ENCODE measurements at places on chromosomes 3 and 15.

GRCh38 chr3:126682009-126682408 lies 22.0 kb upstream of the CHCHD6 start:
- no peak for DNase-seq

- DNase-seq: no peak
Measured at GRCh38 chr15:67077641-67078215, 12.3 kb downstream of the SMAD3 start.

- no peak for DNase-seq
Measured at GRCh38 chr3:195149292-195150030, 121.5 kb downstream of the XXYLT1 start.

GRCh38 chr3:8762607-8763377 lies 6.6 kb downstream of the OXTR start:
- no peak for DNase-seq

- DNase-seq: no peak
Measured at GRCh38 chr3:138450704-138451424, 16.4 kb downstream of the ESYT3 start.

DNA sequence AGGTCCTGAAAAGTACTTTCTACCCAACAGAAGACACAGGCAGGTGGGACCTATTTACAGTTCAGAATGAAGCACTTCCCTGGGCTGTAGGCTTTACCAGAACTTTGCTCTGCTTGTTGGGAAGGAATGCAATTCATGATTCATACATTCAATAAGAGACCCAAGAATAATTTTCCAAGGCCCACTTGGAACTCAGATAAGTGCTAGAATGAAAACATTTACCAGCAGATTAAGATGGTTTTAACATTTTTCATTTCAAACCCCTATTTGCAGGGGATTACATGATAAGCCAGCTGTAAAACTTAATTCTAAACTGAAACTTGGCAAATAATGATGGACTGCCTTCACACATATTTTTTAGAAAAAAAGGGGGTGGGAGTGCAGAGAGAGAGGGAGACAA lies 417.2 kb downstream of the ERC2 start:
- DNase-seq: no peak

DNA sequence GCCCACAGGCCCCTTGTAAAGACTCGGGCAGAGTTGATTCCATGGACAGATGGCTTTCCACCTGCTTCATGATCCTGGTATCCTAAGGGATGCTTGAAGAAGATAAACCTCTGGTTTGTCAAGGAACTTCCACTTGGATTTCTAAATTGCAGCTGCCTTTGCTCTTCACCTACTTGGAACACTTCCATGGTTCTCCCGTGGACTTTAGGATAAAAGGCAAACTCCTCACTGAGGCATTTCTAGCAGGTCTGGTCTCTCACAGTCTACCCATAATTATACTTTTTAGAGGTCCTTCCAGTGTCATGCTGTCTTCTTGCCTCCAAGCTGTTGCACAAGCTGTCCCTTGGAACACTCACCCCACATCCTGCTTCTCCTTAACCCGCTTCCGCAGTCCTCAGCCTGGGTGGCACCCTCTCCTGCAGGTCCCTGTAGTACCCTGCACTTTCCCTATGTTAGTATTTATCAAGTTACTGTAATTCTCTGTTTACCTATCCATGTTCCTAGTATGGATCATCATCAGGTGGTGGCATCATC lies 12.7 kb downstream of the TLNRD1 start:
- no peak for DNase-seq

GRCh38 chr3:60095516-60095915 lies 1045.7 kb upstream of the CFAP20DC start:
- DNase-seq: no peak

GRCh38 chr3:114005481-114005880 lies 50.8 kb downstream of the CCDC191 start:
- DNase-seq: no peak

DNA sequence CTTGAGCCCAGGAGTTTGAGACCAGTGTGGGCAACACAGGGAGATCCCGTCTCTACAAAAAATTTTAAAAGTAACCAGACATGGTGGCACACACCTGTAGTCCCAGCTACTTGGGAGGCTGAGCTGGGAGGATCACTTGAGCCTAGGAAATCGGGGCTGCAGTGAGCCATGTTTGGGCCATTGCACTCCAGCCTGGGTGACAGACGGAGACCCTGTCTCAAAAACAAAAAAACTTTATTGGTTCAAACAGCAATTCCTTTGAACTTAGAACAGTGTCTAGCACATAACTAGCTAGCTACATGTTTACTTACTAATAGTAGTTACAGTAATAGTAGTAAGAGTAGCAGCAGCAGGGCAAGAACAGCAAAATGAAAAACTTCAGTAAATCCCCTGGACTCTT lies 10.1 kb downstream of the HAUS2 start:
- no peak for DNase-seq

DNA sequence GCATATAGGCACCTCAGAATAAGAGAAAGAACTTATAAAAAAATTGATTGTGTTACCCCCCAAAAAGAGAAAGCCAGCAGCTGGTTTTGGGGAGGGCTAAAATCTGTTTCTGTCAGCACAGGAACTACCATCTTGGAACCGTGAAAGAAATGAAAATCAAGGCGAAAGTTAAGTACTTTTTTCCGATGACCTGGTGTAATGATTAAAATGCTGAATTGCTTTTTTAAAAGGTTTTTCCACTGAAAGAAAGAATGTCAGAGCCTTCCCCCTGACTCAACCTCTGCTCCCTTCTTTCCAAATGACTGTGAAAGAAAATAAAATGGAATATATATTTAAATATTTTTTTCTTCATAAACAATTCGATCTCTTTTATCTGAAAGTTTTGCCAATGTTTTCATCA lies 570.5 kb upstream of the CFAP20DC start:
- DNase-seq: no peak

DNA sequence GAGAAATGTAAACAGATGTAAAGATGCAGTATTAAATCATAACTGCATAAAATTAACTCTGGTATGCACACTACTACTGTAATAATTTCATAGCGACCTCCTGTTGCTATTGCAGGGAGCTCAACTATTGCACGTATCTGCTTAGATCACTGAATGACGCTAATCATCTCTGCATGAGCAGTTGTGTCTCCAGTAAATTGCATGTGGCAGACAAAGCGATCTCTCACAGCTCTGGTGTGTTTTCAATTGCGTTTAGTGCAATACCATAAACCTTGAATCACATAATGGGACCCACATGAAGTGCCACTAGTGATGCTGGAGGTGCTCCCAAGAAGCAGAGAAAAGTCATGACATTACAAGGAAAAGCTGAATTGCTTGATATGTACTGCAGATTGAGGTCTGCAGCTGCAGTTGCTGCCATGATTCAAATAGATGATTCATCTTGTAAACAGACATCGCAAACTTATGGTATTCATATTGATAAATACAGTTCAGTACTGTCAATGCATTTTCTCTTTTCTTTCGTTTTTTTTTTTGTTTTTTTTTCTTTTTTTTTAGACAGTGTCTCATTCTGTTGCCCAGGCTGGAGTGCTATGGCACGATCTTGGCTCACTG lies 30.2 kb upstream of the LCTL start:
- no peak for DNase-seq

DNA sequence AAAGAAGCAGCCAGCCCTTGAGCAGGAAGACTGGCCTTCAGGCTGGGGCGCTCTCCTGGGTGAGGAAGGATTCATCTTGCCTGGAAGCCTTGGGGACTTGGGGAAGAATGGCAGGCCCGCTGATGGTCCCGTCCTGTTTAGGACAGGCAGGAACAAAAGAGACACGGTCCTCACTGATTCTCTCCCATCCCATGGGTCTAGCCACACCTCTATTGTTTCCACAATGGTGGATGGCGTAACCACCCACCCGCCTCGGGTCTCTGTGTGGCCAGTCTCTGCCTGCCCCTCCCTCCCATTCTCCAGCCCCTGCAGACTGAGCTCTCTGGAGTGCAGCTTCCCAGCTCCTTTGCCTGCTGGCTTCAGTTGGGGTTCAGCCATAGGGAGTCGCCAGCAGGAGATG lies 284.3 kb downstream of the UACA start:
- DNase-seq: no peak

DNA sequence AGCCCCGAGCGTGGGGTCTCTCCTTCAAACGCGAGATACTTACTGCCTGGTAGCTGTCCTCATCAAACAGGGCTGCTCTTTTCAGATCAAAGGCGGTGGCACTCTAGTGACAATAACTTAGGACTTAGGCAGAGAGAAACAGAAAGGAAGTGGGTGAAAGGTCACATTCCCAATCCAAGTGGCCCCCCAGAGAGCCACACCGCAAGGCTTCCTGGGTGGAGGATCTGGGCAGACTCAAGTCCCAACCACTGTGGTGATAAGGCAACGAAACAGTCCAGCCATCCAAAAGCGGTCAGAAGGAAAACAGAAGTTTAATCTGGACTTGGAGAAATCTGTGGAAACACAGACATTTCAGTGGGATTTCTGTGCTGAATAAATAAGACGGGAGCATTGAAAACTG lies 227.2 kb downstream of the ADAMTS17 start:
- no peak for DNase-seq

DNA sequence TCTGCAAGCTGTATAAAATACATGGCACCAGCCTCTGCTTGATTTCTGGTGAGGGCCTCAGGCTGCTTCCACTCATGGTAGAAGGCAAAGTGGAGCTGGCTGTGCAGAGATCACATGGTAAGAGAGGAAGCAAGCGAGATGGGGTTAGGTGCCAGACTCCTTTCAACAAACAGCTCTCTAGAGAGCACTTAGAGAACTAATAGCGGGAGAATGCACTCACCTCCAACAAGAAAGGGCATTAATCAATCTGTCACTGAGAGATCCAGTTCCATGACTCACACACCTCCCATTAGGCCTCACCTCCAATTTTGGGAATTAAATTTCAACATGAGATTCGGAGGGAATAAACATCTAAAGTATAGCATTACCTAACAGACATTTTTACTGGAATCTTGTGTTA lies 644.1 kb upstream of the ARRDC4 start:
- no peak for DNase-seq

- no peak for DNase-seq
Measured at GRCh38 chr3:15520185-15520584, 1.3 kb downstream of the COLQ start.

DNA sequence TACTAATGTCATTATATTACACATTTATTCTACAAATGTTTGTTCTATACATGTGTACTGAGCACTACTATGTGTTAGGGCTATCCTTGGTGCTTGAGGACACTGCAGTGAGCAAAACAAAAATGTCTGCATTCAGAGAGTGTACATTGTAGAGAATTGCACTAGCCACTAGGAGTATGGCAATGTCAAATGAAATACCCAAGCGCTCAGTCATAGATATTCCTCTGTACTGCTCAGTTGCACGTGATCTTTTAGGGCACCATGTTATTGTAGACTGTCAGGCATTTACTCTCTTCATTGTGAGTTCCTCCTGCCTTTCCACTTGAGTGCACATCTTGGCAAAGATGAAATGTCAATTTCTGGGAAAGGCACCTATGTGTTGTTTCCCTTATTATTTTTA lies 36.8 kb downstream of the FNDC3B start:
- DNase-seq: no peak

- no peak for DNase-seq
Measured at GRCh38 chr15:99584081-99584600, 18.4 kb downstream of the MEF2A start.

- DNase-seq: no peak
Measured at GRCh38 chr3:112739252-112739965, 98.5 kb upstream of the CCDC80 start.

GRCh38 chr3:149468504-149469212 lies 5.8 kb upstream of the TM4SF4 start:
- DNase-seq: no peak

- DNase-seq: no peak
Measured at GRCh38 chr3:72912532-72912931, 24.7 kb downstream of the GXYLT2 start.

DNA sequence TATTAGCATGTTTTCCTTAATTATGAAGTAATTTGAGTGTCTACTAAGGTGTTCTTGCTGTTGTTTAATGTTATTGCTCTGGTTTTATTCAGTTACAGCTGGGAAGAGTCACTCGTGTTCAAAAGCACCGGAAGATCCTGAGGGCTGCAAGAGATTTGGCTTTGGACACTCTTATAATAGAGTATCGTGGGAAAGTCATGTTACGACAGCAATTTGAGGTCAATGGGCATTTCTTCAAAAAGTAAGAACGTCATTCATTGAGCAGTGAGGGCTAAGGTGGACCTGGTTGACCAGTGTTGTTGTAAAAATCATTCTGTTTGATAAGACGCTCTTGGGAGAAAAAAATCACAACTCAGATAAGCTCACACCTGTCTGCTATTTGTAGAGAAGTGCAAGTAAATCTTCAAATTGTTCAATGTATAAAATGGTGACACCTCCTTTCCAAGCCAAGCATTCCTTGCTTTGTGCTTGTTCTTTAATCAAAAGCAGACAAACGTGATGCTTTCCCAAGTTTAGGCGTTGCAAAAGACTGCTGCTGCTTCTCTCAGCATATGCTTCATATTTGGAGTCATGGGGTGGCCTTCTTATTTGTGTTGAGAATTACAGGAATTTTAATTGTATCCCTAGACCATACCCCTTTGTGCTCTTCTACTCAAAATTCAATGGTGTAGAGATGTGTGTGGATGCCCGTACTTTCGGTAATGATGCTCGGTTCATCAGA lies 44.2 kb downstream of the SETD5 start:
- DNase-seq: no peak

DNA sequence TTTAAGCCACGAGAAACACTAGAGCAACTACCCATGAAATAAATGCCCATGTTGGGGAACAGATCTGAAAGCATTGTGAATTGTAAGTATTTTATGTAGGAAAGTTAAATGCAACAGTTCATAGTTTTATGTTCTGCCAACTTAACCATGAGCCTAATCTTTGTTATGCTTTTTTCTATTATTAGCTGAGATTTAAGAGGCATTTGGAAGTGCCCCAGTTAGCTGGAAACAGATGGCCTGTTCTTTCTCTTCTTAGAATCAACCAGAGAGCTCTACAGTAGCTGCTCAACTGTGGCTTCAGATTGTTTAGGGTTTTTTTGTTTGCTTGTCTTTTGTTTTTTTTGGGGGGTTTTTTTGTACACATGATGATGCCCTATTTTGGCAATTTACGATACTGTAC lies 284.4 kb downstream of the KCNH8 start:
- no peak for DNase-seq

DNA sequence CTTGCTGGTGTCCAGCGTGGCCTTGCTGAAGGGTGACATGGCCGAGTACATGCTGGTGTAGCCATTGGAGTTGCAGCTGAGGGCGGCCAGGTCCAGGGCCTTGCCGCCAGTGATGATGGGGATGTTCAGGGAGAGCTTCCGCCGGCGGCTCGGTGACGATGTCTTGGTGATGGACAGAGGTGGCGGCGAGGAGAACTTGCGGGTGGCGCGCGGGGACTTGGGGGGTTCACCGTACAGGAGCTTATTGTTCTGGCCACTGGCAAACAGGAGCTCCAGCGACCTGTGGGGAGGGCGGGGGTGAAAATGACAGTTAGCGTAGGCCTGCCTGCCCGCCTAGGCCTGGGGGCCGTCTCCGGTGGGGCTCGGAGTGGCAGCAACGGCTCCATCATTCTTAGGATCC lies 59.0 kb upstream of the CTSH start:
- DNase-seq: no peak

- no peak for DNase-seq
Measured at GRCh38 chr3:31873254-31873820, 107.7 kb downstream of the OSBPL10 start.
